Stimulated activated CD4-positive, alpha-beta T cell treated with anti-CD3 and anti-CD28 coated beads, Interleukin-12 subunit alpha, Interleukin-12 subunit beta, amount 100 ng/mL, for 4 hours (primary cell): ENCODE measurements at places on chromosomes 3 and 15.

- DNase-seq = no peak
These were observed 380.9 kb downstream of the EDEM1 start for GRCh38 chr3:5568451-5568850.

DNA sequence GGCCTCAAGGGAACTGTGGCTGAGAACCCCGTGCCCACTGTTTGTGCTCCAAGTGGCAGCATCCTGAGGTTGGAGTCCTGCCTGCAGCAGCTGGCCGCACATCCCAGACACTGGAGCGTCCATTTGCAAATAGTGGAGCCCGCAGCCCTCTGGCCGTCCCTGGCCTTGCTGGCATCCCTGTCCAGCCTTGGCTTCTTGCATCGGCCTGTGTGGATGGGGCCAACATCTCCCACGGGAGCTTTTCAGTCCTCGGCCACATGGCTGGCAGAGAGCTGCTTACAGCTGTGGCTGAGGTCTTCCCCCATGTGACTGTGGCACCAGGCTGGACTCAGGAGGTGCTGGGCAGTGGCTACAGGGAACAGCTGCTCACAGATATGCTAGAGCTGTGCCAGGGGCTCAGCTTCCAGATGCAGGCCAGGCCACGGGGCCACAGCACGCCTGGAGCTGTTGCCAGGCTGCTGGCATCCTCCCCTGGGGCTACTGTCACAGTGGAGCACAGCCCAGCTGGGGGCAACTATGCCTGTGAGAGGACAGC is 71.2 kb downstream of the FAM43A start:
- DNase-seq = no peak

- DNase-seq = no peak
These were observed 8.3 kb upstream of the PIGZ start for GRCh38 chr3:196976941-196977340.

DNA sequence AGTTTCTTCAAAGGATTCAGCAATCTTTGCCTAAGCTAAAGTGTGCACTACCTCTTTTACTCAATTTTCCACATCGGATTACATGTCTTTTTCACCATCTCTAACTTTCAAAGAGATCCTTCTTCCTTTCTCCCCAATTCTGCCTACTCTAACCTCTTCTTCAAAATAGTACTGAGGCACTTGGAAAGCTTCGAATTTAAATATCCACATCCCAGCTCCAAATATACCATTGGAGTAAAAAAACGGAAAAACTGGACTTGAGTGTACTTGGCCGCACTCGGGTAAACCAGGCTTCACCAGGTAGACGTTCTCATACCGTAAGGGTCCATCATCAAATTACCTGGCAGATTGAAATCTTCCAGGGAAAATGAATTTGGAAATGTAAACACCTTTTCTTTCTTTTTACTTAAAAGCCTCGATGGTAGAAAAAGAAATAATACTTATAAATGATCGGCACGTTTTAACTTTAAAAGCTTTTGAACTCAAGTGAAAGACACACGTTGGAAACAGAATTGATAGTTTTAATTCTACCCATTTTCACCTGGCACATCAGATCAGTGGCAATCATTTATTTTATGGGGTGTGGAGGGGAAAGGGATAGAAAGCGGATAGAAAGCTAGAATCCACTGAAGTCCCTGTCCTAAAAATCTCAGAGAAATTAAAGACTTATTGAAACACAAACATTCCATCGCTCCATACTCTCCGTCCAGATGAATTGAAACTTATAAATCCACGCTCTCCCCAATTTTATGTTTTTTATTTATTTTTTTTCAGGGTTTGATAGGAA is 8.2 kb upstream of the MEIS2 start:
- no peak for DNase-seq

GRCh38 chr3:9064850-9065249 is 101.6 kb upstream of the RAD18 start:
- no peak for DNase-seq

DNA sequence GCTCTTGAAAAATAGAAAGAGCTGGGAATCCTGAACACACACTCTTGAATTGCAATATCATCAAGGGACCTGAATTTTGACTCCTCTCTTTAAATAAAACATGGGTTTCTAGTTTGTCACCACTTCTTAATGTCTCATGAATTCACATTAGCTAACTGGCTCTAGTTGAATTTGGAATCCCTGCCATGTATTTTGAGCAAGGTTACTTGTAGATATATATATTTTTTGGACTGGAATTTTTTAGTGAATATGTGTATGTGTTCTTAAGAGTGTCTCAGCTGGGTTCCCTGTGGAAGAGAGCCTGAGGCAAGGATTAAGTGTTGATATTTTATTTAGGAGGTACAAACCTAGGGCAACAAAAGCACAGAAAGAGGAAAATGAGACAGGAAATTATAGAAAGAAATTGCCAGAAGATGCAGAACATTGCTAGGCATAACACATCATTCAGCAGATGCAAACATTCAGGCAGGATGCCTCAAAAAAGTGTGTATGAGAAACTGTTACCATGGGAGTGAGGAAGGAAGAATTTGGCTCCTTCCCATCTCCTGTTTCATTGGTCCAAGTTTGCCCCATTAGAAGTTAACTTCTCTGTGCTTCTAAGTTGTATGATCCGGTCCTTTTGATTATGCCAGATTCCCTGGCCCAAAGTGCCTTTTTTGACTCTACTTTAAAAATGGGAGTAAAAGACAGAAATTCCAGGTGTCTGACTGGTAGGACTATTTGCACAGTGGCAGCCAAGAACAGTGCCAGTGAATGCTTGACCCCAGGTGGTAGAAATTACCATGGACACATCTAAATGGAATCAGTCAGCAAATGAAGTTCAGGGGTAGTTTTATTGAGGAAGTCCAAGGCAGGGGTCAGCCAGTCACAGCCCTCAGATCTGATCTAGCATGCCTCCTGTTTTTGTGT is 253.7 kb upstream of the TGFBR2 start:
- DNase-seq = no peak

GRCh38 chr15:89395461-89395871 is 60.8 kb upstream of the POLG start:
- DNase-seq = no peak

- DNase-seq = no peak
These were observed at the start of gene CTXND1 for GRCh38 chr15:80252121-80252518. Gene CTXND1, minus strand, starts transcription at chr15:80252213. Its CDS starts 50,264 bp downstream, at chr15:80201949.

DNA sequence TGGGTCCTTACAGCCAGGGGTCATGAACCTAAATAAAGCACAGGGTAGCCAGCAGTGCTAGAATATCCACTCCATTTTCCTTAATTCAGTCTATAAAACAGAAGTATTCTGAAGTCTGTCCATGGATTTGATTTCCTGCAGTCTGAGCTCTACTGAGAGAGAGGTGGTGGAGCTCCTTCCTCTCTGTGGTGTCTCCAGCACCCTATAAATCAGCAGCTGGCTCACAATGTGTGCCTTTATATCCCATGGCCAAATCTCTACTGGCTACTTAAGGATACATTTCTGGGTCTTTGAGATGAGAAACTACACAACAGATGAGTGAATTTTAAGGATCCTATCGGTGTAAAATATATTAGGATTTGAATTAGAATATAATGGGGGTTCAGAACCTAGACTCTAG is 339.9 kb upstream of the RBMS3 start:
- no peak for DNase-seq

DNA sequence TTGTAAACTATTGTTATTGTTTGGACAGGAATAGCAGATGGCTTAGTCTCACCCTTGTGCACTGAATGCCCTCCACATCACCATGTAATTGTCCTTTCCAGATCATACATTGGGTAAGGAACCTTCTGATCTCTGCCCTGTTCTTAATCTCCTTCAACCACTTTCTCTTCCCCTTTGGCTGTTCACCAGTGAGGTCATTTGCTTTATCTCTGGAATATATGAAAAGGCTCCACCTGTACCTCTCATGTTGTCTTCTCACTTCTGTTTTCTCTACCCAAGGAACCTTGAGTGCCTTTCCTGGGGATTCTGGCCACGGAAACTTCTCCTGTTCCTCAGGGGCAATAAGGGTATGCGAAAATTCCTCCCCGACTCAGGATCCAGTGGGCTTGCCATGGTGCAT is 28.5 kb downstream of the MCTP2 start:
- no peak for DNase-seq

DNA sequence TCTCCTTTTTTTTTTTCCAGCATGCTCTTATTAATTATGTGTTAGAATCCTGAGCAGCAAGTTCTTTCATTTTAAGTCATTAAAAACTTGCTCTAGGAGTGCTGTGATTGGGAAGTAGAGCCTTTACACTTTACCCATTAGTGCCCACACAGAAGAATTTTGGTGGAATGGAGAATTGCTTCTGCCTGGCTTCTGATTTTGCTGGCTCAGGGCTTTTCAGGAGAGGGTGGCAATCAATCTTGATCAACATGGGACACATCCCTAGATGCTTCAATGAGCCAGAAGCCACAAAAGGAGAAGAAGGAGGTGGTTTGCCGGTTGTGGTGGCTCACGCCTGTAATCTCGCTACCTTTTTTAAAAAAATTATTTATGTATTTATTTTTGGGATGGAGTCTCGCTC is 39.4 kb downstream of the RPL22L1 start:
- DNase-seq = no peak

DNA sequence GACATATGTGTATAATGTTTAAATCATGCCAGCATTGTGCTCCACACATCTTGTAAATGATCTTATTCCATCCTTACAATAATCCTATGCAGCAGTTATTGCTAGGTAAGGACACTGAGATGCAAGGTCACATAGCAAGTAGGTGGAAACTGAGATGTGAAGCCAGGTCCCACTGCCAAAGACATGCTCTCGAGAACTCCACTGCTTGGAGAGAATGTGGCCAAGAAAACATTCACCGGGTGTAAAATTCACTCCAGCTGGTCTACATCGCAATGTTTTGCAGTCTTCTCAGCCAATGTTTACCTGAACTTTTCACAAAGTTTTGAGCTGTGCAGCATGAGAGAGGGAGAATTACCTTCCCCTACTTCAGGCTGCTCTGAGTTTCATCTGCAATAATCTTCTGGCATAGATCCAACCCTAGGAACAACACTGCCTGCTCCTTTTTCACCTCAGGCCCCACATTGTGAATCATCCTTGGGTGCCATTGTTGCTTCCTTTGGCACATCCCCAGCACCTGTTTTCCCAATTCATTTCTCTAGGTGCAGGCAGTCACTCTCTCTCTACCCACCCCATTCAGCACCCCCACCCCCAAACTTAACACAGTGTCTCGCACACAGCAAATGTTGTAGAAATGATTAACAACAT is 53.5 kb upstream of the PRTG start:
- no peak for DNase-seq

DNA sequence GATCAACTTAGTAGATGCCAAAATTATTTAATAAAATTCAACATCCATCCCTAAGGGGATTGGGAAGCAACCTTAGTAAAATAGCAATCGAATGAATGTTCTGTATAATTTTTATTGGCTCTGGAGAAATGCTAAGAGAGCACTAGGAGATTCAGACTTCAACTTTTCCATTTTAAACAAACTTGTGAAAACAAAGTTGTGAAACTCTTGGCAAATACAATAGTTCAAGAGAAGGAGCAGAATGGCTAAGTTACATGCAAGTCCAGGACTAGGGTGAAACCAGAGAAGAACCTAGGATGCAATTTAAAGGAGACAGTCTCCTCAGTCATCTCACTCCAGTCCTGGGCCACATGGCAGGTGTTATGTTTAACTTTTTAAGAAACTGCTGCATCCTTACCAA is 16.7 kb upstream of the ZNF280D start:
- no peak for DNase-seq

DNA sequence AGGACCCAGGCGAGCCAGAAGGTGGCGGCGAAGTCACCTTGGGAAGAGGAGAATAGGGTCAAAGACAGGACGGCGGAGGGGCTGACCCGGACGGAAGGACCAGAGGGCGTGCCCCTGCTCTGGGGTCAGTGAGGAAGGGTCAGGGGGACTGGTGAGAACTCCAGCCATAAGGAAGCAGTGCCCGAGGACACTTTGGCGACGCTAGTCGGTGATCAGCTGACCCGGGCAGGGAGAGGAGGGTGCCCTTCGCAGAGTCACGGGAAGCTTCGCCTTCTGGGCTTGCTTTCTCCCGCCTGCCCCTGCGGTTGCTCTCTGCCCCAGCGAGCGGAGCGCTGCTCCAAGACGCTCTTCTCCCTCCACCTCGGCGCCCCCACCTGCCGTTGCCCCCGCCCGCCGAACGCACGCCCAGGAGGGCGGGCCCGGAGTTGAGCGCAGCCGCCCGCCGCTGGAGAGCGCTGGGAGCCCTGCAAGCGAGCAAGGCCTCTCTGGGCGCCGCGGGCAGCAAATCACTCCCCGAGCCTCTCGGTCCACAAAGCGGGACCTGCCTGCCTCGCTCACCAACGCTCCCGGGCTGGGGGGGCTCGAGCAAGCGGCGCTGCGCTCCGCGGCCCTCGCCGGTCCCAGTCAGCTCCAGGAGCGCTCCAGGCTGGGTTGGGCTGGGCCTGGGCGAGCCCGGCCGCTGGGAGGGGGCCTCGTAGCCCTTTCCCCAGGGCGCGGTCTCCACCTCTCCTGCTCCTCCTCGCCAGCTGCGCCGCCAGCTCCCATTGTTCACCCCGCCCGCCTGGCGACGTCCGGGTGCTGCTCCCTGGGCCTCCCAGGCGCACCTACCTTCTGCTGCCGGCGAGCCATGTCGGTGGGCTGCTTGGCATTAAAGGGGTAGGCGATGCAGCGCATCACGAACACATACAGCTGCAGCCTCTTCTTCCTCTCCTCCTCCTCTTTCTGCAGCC is 1.2 kb downstream of the CADPS start:
- no peak for DNase-seq

- DNase-seq = no peak
These were observed 340.3 kb downstream of the SLC9A9 start for GRCh38 chr3:143507735-143508580.

DNA sequence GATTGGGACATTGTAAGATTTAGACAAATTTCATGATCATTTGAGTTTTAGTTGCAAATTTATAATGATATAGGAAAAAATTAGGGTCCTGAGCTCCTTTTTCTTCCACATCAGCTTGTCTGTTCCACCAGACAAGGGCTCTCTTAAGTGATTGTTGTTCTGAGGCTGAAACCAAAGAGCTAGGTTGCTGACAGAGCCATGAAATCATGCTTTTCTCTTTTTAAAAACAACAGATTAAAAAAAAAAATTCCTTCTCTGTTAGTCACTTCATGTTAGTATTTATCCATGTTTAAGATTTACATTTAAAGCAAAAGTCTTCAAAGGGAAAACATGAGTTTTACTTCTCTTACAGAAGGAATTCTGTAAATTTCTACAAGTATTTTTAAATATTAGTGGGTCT is 56.8 kb downstream of the ATP2C1 start:
- DNase-seq = no peak

DNA sequence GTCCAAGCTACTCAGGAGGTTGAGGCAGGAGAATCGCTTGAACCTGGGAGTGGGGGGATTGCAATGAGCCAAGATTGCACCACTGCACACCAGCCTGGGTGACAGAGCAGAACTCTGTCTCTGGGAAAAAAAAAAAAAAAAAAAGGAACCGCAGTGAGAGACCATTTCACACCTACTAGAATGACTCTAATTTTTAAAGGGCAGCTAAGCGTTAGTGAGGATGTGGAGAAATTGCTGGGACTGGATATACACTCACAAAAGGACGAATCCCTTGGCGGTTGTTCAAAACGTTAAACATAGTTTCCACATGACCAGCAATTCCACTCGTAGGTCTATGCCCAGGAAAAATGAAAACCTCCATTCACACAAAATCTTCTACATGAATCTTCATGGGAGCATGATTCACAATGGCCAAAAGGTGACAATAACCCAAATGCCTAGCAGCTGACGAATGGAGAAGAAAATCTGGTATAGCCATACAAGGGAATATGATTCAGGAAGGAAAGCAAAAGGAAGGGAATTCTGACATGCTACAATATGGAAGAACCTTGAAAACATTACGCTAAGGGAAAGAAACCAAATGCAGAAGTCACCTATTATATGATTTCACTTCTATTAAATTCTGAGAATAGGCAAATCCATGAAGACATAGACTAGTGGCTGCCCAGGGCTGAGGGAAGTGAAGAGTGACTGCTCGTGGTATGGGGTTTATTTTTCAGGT is 127.0 kb downstream of the CHSY1 start:
- no peak for DNase-seq

- no peak for DNase-seq
These were observed 73.6 kb downstream of the TM4SF4 start for GRCh38 chr3:149547954-149548668.
